ENCODE measurements at places on chromosomes 13 and 19.

DNA sequence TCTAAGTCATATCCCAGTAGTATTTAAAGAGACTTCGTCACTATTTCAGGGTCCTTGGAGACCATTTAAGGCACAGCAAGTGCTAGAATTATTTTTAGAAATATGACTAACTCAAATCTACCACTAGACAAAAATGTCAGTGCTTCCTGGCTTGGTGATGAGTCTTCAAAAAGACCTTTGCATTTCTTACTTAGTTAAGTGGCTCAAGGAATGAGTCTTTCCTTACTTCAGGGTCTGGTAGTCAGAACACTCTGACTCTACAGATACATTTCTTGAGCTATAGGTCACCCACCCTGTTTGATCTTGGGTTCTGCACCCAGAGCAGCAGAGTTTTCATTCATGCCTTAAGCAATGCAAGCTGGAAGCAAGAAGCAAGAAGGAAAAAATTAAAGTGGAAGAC, 191.0 kb upstream of the HTR2A start:
- DNase-seq, result no peak

GRCh38 chr13:107370015-107370785, 802.3 kb upstream of the ARGLU1 start:
- DNase-seq, result no peak

DNA sequence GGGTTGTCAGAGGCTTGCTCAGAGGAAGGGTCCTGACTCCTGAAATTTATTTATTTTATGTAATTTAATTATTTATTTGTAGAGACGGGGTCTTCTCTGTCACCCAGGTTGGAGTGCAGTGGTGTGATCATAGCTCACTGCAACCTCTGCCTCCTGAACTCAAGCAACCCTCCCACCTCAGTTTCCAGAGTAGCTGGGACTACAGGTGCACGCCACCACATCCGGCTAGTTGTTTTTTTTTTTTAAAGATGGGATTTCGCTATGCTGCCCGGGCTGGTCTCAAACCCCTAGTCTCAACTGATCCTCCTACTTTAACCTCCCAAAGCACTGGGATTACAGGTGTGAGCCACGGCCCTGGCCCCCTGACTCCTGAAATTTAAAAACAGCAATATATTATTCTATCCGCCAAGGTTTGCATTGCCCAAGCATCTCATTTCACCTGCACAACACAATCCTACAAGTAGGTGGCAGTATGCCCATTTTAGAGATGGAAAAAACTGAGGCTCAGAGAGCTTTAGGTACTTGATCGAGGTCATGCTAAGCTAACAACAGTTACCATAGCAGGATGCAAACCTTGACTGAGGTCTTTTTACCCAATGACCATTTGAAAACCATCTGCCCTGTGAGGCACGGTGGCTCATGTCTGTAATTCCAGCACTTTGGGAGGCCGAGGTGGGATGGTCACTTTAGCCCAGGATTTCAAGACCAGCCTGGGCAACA, 18.1 kb downstream of the ARHGEF18 start:
- DNase-seq, result no peak

GRCh38 chr13:91207261-91207660, 140.2 kb upstream of the MIR17HG start:
- DNase-seq, result no peak

- no peak for DNase-seq
Observed at GRCh38 chr19:27657271-27658051, 1555.5 kb downstream of the UQCRFS1 start.

DNA sequence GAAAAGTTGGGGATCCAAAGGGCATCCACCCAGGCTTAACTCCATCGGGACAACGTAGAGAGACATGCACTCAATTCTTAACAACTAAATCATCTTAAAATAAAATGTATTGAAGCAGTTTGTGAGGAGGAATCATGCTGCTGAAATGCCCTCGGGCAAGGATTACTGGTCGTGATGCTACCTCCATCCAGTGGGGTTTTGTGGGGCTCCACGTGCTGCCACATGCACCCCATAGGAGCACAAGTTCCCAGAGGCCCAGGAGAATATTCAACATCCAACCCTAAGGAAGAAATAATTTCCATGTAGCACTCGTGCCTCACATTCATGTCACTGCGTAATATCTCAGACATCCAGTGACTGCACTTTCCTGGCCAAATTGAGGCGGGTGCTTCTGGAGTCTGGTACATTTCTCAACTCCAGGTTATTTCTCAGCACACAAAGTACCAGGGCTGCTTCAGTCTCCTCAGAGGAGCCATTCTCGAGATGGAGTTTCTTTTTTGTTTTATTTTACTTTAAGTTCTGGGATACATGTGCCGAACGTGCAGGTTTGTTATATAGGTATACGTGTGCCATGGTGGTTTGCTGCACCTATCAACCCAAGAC, 429.8 kb downstream of the FOXO1 start:
- DNase-seq, result no peak

DNA sequence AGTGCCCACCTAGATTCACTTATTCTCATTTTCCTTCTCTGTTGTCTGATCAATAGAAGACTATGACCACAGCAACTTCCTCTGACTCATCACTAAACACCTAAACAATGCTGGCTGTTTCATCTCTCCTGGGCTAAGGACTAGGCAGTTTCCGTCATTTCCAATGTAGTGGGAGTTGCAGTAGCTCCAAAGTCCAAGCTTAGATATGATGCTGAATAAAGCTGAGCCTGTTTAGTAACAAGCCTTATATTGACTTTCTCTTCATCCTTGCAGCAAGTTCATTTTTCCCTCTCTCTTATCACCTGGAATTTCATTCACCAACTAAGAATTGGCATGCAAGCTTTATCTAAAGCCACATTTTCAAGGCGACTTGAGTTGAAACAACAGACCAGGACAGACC, 53.5 kb upstream of the PCDH9 start:
- no peak for DNase-seq

DNA sequence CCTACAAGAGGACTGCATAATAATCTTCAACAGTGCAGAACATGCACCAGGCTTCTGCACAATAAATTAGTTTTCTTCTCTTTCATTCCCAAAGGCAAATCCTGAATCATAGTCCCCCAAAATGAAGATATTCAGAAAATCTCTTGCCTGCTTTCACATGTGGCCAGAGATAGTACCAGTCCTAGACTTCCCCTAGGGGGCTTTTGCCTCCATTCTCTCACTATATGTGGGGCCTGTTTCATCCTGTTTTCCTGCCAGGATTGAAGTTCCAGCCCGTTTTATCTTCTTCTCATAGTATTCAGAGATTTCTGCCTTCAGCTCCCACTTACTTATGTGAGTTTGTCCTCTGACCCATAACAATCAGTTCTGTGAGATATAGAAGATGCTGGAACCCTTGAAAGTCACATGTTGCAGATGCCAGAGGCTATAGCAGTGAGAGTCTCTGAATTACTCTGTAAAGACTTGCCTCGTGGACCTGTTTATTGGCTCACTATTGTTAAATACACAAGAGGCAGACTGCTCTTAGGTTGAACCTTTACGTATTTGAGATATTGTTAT, 421.9 kb upstream of the PCDH9 start:
- no peak for DNase-seq

GRCh38 chr19:4232614-4233281, 3.4 kb downstream of the EBI3 start:
- no peak for DNase-seq

GRCh38 chr19:40416918-40417642, 3.9 kb upstream of the PRX start:
- DNase-seq, result no peak

DNA sequence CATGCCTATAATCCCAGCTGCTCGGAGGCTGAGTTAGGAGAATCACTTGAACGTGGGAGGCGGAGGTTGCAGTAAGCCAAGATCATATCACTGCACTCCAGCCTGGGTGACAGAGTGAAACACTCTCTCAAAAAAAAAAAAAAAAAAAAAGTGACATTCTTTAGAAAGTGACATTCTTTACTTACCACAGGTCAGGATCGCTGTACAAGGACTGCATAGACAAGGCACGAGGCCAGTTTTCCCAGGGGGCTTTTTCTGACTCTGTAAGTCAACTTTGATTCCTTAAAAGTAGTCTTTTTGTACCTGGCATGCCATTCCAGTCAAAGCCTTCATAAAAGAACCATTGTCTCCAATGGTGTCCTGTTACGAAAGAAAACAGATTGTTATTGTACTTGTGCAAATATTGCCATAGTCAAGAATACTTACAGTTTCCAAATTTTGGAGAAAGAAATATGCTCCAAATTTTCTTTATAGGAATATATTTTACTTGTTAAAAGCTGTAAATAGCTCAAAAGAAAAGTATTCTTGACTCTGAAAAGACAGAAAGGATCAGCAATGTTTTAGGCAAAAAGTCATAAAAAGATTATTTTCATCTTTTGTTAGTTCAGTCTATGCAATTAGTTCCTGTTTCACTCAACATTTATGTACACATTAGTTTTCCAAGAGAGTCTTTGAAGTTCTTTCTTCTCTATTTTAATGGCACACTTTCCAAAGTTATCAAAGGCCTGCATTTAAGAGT, 39.3 kb downstream of the CEACAM1 start:
- DNase-seq, result no peak

DNA sequence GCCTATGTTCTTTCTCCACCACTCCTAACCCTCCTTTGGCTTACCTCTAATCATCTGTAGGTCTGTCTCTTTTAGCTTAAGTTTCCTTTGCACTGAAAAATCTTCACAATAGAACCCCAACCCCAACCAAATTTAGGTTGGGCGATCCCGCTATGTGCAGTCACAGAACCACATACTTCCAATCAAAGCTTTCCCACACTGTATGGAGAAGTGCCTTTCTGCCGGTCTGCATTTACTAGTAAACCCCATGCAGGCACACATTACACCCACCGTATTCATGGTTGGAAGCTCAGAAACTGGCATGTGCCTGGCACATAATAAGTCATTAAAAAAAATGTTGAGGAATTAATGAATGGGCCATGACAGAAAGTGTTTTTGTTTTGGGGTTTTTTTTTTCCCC, 158.4 kb downstream of the KLF12 start:
- DNase-seq, result no peak

- no peak for DNase-seq
Observed at GRCh38 chr13:106008540-106008939, 526.9 kb downstream of the EFNB2 start.

DNA sequence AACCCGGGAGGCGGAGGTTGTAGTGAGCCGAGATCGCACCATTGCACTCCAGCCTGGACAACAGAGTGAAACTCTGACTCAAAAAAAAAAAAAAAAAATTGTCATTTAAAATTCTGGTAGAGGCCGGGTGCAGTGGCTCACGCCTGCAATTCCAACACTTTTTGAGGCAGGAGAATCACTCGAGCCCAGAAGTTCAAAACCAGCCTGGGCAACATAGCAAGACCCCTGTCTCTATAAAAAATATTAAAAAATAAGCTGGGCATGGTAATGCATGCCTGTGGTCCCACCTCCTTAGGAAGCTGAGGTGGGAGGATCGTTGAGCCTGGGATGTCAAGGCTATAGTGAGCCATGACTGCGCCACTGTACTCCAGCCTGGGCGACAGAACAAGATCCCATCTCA, 6.2 kb downstream of the NUCB1 start:
- DNase-seq, result no peak

DNA sequence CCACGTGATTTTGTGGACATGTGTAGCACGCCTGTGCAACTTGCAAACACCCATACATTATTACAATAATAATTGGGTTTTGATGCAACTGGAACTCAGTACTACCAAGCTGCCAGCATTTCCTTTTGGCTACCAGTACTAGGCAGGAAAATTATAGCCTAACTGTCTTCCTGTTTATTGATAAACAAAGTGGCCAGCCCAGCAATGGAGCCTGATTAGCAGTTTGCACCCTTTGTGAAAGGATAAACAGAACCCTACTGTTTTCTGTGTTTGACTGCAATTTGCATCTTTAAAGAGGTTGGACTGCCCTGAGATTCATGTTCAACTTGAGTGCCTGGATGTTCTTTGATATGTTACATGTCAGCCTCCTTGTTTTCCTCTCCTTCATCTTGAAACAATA, 173.9 kb downstream of the ZIC5 start:
- DNase-seq, result no peak

DNA sequence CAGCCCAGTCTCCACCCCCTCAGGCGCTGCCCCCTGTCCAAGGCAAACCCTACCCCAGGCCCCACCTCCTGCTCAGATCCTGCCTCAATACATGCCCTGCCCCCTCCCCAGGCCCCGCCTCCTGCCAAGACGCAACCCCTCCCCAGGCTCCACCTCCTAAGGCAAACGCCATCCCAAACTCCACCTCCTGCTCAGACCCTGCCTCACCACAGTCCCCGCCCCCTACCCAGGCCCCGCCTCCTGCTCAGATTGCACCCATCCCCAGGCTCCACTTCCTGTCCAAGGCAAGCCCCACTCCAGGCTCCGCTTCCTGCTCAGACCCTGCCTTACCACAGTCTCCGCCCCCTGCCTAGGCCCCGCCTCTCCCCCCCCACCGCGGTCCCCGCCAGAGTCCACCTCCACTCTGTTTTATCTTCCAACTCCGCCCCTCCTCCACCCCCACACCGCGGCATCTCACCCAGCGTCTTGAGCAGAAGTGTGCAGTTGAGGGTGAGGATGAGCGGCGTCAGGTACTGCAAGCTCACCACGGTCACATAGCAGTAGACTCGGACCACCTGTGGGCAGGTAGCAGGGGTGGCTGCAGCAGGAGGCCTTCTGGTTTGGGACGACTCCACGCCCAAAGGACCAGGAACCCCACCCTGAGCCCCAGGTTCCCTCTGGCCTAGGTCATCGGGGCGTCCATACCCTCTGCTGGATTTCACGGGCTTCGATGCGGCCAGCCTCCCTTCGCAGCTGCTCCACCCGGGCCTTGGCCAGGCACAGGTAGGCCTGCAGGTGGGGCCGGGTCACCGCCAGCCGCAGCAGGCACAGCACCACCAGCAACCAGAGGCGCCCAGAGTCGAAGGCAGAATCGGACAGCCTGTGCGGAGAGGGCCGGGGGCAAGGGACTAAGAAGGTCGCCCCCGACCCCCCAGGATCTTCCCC, 17.7 kb downstream of the TMEM161A start:
- DNase-seq, result no peak

- DNase-seq, result no peak
Observed at GRCh38 chr19:17202713-17203112, 12.4 kb upstream of the USE1 start.

GRCh38 chr13:104015646-104016396, 949.6 kb upstream of the SLC10A2 start:
- no peak for DNase-seq

DNA sequence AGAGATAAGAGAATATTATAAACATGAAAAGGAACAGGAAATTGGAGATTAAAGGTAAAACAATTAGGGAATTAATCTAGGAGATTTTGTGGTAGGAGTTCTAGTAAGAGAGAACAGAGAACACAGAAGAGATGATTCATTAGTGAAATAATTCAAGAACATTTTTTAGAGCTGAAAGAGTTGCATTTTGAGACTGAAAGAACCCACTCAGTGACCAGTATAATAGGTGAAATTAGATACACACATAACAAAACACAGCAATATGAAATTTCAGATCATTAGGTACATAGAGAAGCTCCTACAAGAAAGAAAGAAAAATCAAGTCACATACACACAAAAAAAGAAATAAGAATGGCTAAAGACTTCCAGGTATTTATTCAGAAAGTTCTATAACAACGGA, 144.0 kb downstream of the CYSLTR2 start:
- DNase-seq, result no peak
